Activated CD8-positive, alpha-beta memory T cell treated with anti-CD3 and anti-CD28 coated beads, Interleukin-2, amount 10 ng/mL, durations not matched to agents 7 days and 5 days (primary cell): ENCODE measurements at places on chromosomes 13 and 19.

GRCh38 chr19:35733180-35734125 is 8.8 kb downstream of the IGFLR1 start:
- DNase-seq, result no peak

- no peak for DNase-seq
These were observed 46.0 kb downstream of the C13orf46 start for GRCh38 chr13:113927661-113928581.

DNA sequence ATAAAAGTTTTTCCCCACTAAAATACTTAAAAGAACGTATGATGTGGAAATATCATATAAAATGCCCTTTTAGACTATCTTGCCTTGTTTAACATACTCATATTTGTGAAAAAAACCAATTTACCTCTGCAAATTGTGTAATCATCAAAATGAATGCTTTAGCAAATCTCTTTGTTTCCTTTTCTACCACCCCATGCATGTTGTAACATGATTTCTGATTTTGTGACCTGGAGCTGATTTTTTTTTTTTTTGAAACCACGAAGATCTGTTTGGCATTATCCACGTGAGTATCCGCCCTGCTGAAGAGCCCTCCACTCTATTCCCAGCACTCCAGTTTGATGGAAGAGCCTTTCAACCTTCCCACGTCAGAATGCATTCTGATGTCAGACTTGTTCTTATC is 245.8 kb upstream of the NBEA start:
- no peak for DNase-seq

DNA sequence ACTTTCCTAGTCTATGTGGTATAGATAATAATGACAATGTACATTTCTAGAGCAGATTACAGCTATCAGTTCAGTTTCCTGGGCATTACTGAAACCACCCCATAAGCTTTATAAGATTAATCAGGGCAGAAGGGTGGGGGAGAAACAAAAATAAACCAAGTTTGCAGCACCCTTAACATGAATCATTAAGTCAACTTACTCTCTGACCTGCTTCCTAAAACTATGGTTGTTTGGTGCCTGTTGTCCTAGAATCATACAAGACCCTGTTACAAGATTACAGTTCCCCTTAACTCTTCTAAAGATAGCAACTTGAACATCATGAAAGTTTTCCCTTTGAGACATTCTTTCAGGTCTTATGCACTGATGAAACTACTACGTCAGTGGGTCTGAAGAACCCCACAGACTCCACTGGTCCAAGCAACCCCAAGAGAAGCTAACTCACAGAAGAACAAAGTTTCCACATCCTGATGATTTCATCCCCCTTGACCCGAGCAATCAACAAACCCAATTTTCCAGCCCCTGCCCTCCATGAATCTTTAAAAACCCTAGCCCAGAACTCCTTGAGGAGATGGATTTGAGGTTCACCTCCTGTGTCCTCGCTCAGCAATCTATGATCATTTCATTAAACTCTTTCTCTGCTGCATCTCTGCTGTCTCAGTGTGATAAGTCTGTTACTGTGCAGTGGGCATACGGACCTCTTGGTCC is 336.5 kb downstream of the FOXO1 start:
- no peak for DNase-seq

- DNase-seq, result no peak
These were observed 772.5 kb upstream of the SLITRK1 start for GRCh38 chr13:84654654-84655275.

DNA sequence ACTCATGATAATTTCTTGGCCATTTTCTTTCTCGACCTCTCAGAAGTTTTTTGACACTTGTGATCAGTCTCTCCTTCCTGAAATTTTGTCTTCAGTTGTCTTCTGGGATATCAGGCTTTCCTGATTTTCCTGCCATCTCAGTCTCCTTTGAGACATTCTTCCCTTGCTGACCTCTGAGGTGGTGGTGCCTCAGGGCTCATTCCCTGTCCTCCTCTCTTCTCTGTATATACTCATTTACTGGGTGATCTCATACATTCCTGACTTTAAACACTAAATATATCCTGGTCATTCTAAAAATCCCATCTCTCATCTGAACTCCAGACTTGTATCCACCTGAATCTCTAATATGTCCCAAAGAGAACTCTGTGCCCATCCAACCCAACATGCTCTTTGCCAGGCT is 31.3 kb upstream of the STARD13 start:
- DNase-seq, result no peak
